ENCODE measurements at places on chromosomes 7 and 10.
A peak's percentile ranks its signal among the peaks of the same experiment; 100 is the strongest.

DNA sequence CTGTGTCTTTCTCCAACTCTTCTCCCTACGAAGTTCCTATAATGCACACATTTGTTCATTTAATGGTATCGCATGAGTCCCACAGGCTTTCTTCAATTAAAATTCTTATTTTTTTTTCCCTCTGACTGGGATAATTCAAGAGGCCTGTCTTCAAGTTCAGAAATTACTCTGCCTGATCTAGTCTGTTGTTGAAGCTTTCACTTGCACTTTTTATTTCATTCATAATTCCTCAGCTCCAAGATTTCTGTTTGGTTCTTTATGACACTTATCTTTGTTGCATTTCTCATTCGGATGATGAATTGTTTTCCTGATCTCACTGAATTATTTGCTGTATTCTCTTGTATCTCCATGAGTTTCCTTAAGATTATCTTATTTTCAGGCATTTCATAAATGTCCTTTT, 103.9 kb downstream of the RSU1 start:
- DNase-seq: no peak

DNA sequence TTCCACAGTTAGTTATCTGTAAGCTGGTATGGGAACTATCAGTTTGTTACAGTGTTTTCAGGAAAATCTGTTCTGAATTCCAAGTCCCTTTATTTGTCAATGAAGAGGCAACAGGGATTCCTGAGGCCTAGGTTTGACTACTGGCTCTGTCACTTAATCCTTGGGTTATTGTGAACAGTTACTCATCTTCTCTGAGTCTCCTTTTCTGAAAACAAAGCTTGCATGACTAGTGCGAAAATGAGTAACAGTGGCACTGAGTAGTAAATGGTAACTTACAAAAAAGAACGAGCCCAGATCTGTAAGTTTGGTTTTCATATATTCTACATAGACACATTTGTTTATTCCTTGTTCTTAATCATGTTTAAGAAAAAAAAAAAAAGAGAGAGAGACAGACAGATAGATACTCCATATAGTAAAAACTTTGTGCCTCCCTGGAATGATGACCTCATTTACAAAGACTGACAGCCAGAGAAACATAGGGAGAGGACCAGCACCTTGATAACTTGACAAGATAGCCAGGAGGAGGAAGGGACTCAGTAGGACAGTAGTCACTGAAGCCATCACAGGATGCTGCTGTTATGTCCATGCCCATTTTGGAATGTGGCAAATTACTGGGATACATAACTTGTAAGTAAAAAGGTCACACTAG, 1.9 kb downstream of the MRPS33 start:
- peak; percentile 22 for DNase-seq

DNA sequence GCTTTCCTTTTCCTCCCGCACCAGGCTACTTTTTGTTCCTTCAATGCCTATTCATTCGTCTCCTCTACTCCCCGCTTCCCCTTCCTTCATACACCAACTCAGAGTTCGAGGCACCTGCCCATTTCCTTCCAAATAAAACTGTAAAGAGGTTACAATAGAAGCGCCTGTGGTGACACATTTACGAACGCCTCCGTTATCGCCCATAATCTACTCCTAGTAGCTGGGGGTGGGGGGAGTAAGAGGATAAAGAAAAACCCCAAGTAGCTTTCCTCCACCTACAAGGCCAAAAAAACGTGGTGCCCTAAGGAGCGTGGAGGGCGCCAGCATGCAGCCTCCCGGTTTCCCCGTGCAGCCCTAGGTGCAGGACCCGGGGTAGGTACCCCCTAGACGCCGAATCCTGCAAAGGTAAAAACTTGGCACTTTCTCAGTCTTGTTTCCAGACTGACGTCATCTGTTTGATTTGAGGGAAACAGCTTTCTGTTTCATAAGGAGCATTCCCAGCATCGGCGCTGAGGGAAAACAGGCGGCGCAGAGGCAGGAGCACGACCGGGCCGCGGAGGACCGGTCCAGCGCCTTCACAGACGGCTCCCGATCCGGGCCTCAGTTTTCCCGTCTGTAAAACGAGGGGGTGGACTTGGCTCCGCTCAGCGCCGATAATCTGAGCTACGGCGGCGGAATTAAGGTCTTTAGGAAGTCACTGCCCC, 922 bp downstream of the PPA1 start:
- no peak for DNase-seq

DNA sequence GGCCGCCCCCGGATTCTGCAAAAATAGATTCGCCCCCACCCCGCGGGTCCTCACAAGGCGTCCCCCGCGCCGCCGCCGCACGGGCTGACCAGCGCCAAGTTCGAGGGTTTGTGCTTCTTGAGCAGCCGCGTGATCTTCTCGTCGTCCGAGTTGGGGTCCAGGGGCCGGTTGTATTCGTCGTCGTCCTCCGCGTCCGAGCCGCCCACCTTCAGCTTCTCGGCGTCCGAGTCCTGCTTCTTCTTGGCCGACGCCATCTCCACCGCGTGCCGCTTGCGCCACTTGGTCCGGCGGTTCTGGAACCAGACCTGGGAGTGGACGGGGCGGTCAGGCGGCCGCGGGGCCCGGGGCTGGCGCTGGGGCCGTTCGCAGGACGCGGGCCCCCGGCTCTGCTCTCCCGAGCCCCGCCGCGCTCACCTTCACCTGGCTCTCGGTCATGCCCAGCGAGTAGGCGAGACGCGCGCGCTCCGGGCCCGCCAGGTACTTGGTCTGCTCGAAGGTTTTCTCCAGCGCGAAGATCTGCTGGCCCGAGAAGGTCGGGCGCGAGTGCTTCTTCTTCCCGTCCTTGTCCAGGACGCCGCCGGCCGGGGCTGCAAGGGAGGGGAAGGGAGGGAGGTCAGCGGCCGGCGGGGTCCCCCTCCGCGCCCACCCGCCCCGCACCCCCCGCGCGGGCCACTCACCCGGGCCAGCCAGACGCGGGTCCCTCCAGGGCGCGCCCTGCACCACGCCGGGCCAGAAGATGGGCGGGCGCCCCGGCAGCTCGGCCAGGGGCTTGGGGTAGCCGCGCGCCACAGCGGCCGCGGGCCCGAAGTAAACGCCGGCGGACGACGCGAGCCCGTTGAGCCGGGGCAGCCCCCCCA, 853 bp downstream of the NKX6-2 start:
- DNase-seq: no peak

- DNase-seq: no peak
Observed at GRCh38 chr10:68506411-68506810, 20.9 kb downstream of the SLC25A16 start.

GRCh38 chr7:127064-127598, 65.2 kb upstream of the FAM20C start:
- DNase-seq: no peak

DNA sequence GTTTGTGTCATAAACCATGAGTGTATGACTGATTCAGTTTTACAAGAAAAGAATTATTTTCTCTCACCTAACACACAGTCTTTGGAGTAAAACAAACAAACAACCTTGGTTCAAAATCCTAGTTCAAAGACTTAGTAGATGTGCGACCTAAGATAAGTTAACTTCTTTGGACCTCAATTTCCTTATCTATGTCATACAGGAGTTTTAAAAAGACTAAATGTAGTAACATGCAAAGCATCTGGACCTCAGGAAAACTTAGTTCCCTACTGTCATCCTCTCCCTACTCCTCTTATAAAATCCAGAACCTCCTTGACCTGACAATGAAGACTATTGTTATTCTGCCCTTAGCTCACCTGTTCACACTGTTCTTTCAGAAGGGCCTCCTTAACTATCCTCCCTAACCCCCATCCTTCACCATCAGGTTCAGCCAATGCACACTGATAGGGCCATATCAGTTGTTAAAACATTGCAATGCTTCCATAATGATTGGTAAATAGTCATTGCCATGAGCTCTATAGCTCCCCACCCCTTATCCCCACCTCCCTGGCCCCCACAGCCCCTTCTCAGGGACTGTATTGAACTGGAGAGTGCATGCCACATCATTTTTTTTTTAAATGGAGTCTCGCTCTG, 28.8 kb upstream of the CCNJ start:
- no peak for DNase-seq

DNA sequence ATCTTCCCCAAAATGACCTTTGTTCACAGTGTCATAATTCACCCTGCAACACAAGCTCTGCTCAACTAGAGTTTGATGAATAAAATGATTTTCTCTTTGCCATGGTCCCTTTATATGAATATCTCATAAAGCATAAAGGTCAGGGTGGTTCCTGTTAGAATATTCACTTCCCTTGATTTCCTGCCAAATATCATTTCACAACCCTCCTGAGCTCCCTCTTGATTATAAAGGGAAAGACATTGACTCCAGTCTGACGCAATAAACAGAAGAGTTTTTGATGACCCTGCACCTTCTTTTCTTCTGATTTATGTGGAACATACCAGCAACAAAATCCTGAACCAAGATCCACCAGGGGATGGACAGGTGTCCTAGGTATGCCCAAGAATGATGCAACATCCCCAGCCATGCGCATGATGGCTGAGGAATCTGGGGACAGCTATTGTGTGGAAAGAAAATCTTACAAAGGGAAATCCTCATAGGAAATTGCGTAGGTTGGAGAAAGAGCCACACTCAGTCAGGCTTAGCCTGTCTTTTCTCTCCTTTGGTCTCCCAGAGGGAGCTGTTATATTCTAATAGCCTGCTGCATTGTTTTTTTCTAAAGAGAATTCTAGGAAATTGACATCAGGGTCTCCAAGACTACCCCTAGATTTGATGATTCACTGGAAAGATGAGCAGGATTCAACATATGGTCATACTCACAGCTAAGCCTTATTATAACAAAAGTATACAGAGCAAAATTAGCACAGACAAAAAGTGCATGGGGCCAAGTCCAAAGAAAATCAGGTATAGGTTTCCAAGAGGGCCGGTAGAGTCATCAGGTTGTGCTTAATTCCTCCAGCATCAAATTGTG, 18.8 kb downstream of the IFIT3 start:
- DNase-seq: no peak

DNA sequence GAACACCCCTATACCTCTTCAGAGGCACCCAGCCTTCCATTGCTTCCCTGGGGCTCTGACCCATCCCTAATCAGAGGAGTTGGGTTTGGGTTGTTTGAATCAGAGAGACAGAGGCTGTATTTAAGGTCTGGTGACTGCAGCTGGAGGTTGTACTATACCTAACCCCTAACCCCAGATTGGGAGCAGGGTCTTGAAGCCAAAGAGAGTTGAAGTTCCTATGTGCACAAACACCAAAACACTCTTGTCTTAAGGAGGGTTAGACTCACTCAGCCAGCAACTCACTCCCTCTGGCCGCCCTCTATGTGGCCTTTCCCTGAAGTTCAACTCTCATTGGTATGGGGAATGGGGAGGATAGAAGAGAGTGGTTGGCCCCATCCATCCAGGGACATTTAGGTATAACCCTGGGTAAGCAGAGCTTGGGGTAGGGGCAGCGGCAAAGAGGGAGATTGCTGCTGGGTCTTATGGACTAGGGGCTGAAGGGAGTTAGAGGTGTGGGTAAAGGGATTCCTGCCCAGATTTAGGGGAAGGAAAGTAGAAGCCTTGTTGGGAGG, 80.0 kb downstream of the PAX2 start:
- no peak for DNase-seq

- no peak for DNase-seq
Observed at GRCh38 chr7:132080967-132081668, 495.2 kb downstream of the PLXNA4 start.

- DNase-seq: no peak
Observed at GRCh38 chr10:102564209-102564834, 60.5 kb downstream of the SUFU start.

DNA sequence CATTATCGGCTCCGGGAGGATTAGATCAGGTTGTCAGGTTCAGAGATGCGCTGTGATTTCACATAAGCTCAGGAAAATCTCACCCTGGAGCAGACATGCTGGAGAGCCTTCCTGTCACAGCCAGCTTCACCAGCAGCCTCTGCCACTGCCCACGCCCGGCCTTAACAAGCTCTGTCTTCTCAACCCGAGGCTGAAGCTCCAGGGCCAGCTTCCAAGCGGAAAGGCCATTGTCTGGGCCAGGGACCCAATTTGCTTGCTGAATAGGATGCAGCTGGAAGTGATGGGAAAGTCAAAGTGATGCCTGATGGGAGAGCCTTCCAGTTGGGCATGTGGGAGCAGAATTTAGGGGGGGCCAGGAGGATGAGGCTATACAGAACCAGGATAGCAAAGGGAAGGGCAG, 36.3 kb downstream of the C10orf105 start:
- DNase-seq: no peak

DNA sequence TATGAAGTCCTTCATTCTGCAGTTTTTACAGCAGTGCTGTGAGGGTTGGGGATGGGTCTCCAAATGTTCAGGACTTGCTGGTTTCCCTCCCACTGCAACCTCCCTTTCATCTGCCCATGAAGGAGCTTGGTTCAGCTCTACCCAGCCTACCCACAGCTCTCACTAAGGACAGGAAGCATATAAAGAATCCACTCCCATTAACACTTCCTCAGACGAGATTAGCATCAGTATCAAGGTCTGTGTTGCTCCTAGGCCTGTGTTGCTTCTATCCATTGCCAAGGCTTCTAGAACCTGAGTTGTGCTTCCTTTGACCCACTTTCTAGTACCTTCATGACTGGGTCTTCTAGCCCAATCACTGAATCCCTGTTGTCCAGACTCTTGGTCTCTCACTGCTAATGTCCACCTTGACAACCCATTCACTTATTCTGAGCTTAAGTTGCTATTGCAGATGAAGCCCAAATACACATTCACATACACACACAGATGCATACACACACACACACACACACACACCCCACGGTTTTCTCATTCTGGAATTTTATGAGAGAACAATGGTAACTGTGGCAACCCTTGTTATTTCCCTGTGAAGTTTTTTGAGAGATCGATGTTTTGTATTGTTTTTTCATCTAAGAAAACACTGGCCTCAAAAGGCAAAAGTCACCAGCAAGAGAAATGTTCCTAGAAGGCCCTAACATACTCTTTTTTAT, 248.1 kb downstream of the MTERF1 start:
- DNase-seq: no peak

DNA sequence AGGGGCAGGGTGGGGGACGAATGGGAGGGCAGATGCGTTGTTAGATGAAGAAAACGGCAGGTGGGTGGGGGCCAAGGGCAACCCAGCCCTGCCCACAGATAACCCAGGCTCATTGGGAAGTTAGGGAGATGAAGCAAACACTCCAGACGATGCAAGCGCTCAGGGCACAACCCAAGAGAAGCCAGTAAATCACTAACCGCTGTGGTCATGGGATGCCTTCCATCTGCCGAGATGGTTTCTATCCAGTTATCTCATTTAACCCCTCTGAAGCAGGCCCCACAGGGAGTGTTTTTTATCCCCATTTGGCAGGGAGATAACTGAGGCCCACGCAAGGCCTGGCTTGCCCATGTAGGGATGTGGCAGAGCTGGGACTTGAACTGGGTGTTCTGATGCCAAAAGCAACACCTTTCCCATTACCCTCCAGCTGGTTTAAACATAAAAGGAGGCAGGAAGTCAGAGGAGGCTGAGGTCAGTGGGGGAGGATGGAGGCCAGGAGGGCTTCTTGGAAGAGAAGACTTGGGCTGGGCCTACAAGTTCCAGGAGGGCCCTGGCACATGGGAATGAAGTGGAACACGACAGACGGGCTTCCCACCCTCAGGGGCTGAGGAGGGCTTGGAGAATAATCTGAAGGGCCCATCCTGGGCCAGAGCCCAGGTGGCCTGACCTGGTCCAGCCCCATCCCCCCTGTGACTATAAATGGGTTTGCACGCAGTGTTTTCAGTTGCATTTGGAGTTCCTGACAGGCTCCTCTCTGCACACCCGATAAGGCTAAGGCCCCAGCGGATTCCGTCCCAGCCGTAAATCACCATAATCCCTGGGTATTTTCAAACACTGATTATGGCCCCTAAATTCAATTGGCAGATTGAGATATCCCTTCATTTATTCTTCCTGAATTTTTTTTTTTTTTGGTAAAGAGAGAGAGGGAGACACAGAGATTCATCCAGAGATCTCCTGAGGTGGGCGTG, 80.9 kb downstream of the NEURL1 start:
- DNase-seq: no peak

Measured in HS-5 (cell line).